ENCODE measurements at places on chromosomes 5 and 9.

DNA sequence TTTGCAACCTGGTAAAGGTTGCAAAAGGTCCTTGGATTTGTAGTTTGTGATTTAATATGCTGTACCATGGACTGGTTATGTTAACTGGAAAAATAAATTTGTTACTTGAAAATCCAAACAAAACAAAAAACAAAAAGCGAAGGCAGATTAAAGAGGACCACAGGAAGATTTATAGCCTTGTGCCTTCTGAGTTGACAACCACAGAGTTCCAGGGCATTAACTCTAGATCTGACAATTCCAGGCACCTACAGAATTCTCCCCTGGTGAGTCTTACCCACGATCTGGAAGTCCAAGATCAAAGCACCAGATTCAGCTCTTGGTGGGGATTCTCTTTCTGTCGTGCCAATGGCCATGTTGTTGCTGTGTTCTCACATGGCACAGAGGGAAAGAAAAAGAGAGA, 107.9 kb upstream of the SELENOP start:
- DNase-seq = no peak

GRCh38 chr9:80791836-80792235, 897.5 kb downstream of the TLE1 start:
- DNase-seq = no peak

DNA sequence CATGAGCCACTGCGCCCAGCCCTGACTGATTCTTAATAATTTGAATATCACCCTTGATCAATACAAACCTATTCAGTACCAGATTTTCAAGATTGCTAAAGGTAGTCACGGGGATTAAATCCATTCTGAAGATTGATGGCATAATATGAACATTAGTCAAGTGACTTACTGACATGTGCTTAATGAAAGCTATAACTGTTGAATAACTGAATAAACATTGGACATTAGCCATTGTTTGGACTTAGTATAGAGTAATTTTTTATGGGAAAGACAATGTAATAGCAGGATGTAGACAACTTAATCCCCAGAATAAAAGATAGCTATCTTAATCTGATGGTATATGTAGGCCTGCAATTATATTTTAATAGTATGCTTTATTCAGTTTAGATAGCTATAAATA, 35.0 kb upstream of the VPS13A start:
- no peak for DNase-seq

DNA sequence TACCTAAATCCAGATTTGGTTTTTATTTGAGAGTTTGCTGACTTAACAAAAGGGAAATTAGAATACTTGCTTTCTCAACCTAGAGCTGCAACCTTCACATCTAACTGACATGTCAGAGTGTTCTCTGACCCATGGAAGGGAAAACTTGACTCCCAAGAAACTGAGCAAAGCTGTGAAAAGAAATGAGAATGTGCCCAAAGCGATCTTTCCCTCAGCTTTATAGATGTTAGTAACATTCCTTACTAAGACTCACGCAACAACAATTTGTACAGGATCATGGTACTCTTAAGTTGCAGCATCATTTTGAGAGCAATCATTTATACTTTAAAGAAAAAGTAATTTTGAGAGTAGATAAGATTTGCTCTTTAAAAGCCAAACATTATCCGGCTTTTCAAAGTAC, 117.0 kb upstream of the FBXL7 start:
- DNase-seq = no peak

DNA sequence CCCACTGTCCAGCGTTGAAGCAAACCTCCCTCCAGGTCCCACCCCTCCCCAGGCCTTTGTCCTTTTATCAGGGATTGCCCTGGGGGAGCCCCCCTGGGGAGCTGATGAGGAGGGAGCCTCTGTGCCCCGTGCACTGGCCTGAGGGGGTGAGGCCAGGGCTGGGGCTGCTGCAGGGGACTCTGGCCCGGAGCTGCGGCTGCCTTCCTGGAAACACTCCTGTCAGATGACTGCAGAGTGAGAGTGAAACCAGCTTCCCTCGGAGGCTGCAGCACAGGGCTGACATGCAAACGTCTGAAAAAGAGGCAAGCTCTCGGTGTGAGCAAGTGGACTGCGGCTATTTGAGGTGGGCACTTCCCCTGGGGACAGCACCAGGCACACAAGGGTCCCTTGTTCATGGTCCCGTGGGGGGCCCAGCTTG, 4.6 kb upstream of the TRAF2 start:
- no peak for DNase-seq

DNA sequence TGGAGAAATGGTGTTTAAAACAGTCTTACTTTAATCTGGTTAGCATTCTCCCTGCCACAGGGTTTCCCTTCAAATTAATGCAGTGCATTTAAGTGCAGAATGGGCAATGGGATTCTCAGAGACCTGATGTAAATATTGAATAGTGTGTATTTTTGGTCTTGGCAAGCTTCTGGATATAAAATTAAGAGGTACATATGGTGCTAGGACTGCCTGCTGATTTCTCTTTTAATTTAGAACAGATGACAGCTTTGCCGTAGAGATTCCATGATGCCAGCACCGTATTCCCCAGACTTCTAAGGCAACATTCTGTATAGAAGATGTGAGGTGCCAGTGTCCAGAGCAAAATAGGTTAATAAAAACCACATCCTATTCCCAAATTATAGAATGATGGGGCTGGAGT, 1.9 kb downstream of the MTAP start:
- no peak for DNase-seq

GRCh38 chr9:110031511-110032173, 176.3 kb downstream of the C9orf152 start:
- no peak for DNase-seq

- DNase-seq = no peak
These were observed 775.9 kb upstream of the CDH9 start for GRCh38 chr5:27814286-27814685.

DNA sequence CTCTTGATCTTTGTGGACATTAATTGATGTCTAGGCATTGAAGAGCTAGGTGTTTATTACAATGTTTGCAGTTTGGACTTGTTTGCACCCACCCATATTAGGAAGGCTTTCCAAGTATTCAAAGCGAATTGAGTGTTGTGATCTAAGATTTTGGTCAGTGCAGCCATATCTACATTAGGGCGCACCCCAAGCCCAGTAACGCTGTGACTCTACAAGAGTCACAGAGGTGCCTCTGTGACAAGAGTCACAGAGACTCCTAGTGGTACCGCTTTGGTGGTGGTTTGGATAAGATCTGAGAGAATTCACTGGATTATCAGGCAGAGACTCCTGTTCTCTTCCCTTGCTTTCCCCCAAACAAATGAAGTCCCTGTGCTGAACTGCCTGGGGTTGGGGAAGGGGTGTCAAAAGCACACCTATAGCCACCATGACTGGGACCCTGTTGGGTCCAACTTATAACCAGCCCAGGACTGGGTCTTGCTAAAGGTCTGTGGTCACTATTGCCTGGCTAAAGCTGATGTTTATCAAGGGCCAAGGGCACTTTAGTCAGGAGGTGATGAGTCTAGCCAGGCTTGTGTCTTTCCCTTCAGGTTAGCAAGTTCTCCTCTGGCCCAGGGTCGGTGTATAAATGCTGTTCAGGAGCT, 114.1 kb upstream of the RIOK2 start:
- no peak for DNase-seq

GRCh38 chr5:42949348-42950115, 90.6 kb downstream of the ANXA2R start:
- peak; percentile 52 for DNase-seq

DNA sequence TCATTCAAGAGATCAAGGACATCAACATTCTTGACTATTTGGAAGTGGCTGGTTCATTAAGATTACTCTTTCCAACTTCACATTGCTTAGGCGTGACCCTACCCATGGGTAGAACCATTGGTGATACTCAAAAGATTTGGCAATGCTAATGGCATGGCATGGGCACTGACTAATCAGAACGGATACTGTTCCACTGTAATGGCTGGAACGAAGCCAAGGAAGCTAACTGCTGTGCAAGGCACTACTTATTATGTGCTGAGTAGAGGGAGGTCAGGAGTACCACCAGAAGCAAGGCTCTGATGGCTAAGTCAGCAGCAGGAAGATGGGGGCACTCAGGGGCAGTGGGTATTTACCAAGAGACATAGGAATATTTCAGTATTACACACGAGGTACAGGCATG, 31.9 kb downstream of the GNA14 start:
- DNase-seq = no peak

DNA sequence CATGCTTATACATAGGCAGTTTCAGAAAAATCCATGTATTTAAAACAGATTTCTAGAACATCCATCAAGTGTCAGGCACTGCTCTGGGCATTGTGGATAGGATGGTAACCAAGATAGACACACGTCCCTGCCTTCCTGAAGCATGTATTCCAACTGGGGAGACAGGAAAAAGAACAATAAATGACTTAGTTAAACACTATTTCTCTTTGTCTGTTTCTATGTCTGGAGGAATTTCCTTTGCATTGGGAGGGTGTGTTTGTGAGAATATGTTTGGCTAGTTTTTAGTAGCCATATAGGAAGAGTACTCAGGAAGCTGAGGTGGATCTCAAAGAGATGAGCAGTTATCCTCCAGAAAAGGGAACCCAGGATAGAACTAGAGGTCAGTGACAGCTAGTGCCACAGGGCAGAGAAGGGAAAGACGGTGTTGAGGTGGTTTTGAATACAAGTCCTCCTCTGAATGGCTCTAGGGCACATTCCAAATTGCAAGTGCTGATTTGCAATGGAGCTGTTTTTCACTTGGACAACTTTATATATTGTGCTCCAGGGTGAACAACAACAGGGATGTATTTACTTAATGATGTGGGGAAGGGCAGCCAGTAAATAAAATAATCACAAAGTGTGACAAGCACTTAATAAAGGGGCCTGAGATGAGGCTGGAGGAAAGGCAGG, 144.7 kb upstream of the SHB start:
- no peak for DNase-seq

GRCh38 chr5:72203251-72203845, 96.1 kb downstream of the MAP1B start:
- DNase-seq = no peak

- no peak for DNase-seq
These were observed 320.2 kb downstream of the MED10 start for GRCh38 chr5:6058055-6058715.

DNA sequence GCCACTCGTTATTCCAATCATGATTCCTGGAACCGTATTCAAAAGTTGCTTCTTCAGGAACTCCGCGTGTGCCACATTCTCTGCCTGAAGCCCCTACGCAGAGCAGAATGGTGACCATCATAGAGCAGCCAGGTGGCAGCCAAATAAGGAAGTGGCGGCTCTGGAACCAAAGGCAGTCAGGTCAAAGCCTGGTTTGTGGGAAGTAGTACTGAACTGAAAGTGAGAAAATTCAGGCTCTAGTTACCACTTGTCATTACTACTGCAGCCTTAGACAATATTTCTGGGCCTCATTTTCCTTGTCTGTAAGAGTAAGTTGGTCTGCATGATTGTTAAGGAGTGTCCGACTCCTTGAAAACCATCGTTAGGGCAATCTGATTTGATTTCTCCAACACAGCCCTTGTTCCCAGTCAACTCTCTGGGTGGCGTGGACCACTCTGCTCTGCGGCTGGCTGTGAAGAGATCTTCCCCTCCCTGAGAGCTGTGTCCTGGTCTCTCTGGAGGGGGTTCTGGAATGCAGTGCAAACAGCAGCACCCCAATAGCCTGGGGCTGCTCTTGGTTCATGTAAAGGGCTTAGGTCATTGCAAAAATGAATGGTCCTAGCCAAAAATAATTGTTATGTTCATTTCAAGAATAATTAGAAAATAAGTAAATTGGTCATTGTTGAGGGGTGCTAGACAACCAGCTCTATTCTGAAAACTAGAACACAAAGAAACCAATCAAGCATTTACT, 102.4 kb downstream of the MED27 start:
- DNase-seq = no peak

DNA sequence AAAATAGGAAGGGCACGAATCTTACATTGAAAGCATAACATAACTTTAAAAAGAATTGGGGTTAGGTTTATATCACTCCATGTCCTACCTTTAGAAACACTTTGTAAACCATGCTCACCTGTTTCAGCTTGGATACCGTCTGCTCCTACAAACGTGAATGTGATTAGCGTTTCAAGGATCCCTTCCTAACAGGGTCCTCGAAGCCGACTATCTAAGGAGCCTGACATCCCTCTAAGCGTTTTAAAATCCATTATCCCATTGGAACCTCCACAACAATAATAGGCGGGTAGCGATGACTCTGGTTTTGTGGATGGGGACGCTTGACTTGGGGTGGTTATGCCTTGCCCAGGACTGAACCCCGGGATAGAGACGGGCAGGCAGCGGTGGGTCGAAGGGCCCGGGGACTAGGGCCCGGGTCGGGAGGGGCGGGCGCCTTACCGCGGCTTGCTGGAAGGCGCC, 937 bp downstream of the SVEP1 start:
- DNase-seq = no peak

DNA sequence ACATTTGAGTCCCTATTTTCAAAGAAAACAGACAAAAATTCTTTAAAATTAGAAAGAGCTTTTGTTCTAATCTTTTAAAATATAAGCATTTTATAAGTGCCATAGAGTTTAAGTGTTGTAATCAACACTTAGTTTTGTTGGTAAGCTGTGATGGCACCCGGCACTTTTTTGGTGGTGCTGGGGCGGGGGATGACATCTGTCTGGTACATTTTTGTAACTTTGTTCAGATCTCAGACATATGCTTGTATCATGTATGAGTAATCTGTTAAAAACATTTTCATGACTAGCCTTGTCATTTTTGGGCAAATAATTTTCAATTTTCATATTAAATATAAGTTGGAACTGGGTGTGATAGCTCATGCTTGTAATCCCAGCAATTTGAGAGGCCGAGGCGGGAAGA, 51.7 kb downstream of the UBAP1 start:
- no peak for DNase-seq
